ENCODE measurements at places on chromosomes 13 and 19. TPM values are rescaled to one million over a fixed set of nuclear protein-coding genes. Genes with fewer than 3 reads are reported as not detected.
A peak's percentile ranks its signal among the peaks of the same experiment; 100 is the strongest.

DNA sequence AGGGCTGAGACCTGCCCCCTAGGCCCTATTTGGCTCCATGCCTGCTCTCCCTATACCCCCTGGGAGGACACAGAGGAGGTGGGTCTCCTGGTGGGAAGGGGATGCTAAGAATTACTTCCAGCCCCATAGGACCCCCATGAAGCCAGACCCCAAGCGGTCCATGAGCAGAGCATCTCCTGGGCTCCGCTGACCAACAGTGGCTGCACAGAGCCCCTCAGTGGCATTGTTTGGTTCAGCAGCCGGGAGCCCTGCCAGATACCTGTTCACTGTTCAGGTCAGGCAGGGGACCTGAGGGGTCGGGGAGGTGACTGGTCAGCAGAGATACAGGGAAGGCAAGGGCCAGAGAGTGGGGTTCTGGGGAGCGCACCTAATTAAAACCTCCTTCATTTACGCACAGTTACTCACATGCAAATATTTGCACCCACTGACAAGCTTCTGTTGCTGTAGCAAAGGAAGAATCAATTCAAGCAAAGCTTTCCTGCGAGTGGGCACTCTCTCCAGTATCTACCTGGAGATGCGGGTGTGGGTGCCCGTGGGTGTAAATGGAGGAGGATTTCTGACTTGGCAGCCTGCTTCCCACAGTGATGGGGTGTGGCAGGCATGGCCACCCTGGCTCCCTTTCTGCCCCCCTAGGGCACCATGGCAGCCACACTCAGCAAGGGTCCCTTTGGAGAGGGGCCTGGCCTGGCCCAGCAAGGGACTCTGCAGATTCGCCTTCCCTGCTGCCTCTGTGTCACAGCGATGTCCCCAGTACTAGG, 83.5 kb downstream of the CHST8 start:
- H3K27ac ChIP-seq, result no peak overlapping the region
- H3K4me1 ChIP-seq, result no peaks in the 10 kb centered on the region
- no peak for DNase-seq
- H3K4me3 ChIP-seq, result no peak overlapping the region
- no peaks in the 10 kb centered on the region for H3K36me3 ChIP-seq
- no peaks in the 10 kb centered on the region for H3K27me3 ChIP-seq

KLK7 gene
- not detected for total RNA-seq

GRCh38 chr19:18610245-18610555, 2.5 kb upstream of the TMEM59L start:
- DNase-seq, result no peak
- no peaks in the 10 kb centered on the region for H3K27me3 ChIP-seq
- peak overlapping the region; percentile 65 for H3K27ac ChIP-seq
- H3K4me3 ChIP-seq, result peak overlapping the region; percentile 11
- H3K4me1 ChIP-seq, result peaks cover 51% of the 10 kb centered on the region
- no peaks in the 10 kb centered on the region for H3K36me3 ChIP-seq

DNA sequence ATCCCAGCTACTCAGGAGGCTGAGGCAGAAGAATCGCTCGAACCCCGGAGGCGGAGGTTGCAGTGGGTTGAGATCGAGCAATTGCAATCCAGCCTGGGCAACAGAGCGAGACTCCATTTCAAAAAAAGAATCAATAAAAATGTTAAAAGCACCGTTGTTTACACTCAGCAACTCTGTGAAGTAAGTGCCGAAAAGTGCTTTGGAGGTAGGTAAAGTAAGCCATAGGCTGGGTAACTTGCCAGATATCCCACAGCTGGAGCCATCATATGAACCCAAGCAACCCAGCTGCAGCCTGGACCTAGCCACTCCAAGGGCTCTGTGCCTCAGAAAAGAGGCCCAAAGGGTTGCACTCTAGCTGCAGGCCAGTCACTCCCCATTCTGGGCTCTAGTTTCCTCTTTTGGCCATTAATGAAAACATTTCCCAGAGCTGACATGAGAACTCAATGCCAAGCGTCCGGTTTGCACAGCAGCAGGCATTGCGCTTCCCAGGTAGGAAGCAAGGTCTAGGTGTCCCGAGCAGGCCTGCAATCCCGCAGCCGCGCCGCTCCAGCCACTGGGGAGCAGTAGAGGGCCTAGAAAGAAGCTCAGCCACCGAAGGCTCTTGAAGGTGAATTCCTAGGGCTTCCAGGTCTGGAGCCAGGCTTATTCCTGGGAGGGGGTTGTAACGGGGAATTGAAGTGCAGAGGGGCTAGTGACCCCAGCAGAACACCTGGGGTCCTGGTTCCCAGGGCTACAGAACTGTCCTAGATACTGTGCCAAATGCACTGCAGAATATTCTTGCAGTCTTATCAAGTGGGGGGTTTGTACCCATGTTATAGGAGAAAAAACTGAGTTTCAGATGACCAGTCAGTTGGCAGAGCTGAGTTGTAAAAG, 4.1 kb upstream of the CD79A start:
- H3K27me3 ChIP-seq, result no peaks in the 10 kb centered on the region
- peak overlapping the region; percentile 56 for H3K27ac ChIP-seq
- DNase-seq, result peak; percentile 81
- H3K36me3 ChIP-seq, result peaks cover 50% of the 10 kb centered on the region
- peaks cover 27% of the 10 kb centered on the region for H3K4me1 ChIP-seq

GRCh38 chr13:19661126-19661525, 27.7 kb downstream of the MPHOSPH8 start:
- no peaks in the 10 kb centered on the region for H3K4me1 ChIP-seq
- H3K27me3 ChIP-seq, result no peaks in the 10 kb centered on the region
- no peak overlapping the region for H3K4me3 ChIP-seq

CTU1 gene
- 13.4 TPM for total RNA-seq

DNA sequence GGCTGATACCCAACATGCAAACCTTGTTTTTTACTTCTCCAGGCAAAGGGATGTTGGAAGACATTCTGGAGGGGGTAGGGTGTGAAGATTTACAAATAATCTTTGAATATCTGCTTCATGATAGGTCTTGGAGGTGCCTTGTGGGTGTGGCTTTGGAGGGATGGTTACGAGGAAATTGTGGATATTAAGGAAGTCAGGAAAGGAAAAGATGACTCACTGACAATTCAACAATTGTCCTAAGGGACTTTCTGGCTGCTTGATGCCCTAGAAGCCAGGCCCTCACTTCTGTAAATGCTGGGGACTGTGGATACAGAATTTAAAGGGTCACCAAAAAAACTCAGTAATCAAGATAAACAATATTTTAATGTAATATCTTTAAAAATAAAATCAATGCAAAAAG, 37.4 kb upstream of the ZNF527 start:
- no peak overlapping the region for H3K27ac ChIP-seq
- peak; percentile 26 for DNase-seq
- no peaks in the 10 kb centered on the region for H3K36me3 ChIP-seq
- H3K27me3 ChIP-seq, result no peaks in the 10 kb centered on the region
- H3K4me3 ChIP-seq, result no peak overlapping the region

- no peaks in the 10 kb centered on the region for H3K4me1 ChIP-seq
- H3K36me3 ChIP-seq, result no peaks in the 10 kb centered on the region
- H3K27me3 ChIP-seq, result no peaks in the 10 kb centered on the region
Observed at GRCh38 chr13:84823528-84823927, 941.3 kb upstream of the SLITRK1 start.

DNA sequence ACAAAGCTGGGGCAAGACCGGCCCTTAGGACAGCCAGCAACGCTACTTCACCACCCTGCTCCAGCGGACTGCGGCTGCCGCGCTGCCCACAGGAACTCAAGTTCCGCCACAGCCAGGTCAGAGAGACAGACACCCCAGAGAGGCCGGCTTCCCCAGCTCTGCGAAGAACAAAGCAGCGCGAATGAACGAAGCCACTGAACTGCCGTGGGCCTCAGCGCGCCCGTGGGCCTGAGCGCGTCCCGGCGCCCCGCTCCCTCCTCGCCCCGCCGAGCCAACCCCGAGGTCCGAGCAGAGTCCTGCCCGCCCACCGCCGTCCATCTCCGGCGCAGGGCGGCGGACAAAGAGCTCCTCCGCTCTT, 158.4 kb downstream of the RNF17 start:
- no peaks in the 10 kb centered on the region for H3K36me3 ChIP-seq
- H3K27ac ChIP-seq, result peak overlapping the region; percentile 76

- no peak overlapping the region for H3K27ac ChIP-seq
- no peak overlapping the region for H3K4me3 ChIP-seq
- no peaks in the 10 kb centered on the region for H3K4me1 ChIP-seq
- no peaks in the 10 kb centered on the region for H3K36me3 ChIP-seq
Observed at GRCh38 chr13:44266305-44266704, 107.3 kb upstream of the SERP2 start.

DNA sequence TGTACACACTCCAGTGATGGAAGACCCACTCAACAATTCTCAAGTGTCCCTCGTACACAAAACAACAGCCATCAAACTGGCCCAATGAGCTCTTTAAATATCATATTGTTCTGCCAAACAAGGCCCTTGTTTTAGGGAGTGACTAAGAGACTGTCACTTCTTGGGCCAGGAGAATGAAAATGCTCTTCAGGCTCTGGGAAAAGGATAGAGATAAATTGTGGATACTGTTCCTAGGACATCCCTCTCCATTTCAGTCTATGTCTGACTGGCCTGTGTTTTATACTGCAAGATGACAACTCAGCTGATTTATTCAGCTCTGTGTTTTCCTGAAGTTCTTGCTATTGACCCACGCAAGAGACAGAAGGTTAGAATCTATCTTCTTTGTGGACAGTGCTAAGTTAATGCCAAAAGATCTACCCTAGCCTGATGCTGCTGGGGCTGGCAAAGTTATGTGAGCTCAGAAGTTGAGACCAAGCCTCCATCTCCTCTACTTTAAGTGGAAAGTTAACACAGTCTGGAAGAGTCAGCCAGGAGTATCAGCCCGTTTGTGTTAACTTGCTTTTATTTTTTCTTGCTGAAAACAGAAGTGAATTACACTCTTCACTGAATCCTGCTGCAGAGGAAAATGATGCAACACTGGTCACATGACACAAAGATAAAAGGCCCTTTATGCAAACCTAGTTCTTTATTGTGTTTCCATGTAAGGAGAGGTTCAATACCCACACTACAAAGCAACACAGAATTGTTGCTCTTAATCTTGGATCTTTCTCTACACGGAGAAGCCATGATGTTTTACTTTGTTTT, 14.6 kb downstream of the FRY start:
- H3K4me3 ChIP-seq, result no peak overlapping the region
- peaks cover 14% of the 10 kb centered on the region for H3K4me1 ChIP-seq
- no peaks in the 10 kb centered on the region for H3K36me3 ChIP-seq
- peak; percentile 28 for DNase-seq

ACER1 gene
- not detected for total RNA-seq

- H3K36me3 ChIP-seq, result no peaks in the 10 kb centered on the region
- H3K4me1 ChIP-seq, result no peaks in the 10 kb centered on the region
- no peak overlapping the region for H3K27ac ChIP-seq
- no peak for DNase-seq
- no peaks in the 10 kb centered on the region for H3K27me3 ChIP-seq
Observed at GRCh38 chr13:47233734-47234133, 336.9 kb upstream of the HTR2A start.

TTC9B gene
- not detected for total RNA-seq

DNA sequence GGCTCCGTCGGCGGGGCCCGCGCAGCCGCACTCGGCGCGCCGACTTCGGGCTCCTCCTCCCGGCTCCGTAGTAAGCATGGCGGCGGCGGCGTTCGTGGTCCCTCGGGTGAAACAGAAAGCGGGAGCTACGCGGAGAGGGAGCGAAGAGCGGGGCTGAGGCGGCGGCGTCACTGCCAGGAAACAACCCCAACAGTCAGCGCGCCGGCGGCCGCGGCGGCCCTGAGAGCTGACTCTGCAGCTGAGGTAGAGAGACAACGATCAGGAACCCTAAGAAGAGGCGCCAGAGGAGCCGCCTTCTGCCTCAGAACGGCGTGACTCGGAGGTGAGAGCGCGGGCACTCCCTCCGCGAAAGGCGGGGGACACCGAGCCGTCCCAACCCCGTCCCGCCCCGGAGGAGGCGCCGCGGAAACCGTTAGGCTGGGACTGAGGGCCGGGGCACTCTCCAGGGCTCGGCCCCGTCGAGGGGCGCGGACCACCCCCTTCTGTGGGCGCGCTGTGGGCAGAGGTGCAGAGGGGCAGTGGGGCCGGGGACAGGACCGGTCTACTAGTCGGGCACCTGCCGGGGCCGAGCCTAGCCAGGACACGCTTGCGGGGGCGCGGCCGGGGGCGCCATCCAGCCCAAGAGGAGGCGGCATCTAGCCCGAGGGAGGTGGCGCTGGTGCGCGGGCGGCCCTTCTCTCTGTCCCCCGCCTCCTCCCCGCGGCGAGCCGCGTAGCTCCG, at the start of gene FNDC3A:
TSS of gene FNDC3A (plus strand) at position 57 of the 720 bp plus-strand sequence. CDS start 30,279 bp downstream, outside the sequence.
- peak within 1 kb of the TSS; percentile 96 for H3K27ac ChIP-seq
- H3K27me3 ChIP-seq, result no peaks in the 10 kb centered on the region
- peak; percentile 90 for DNase-seq
- no peaks in the 10 kb centered on the region for H3K36me3 ChIP-seq
- H3K4me1 ChIP-seq, result peaks cover 20% of the 10 kb centered on the region

DNA sequence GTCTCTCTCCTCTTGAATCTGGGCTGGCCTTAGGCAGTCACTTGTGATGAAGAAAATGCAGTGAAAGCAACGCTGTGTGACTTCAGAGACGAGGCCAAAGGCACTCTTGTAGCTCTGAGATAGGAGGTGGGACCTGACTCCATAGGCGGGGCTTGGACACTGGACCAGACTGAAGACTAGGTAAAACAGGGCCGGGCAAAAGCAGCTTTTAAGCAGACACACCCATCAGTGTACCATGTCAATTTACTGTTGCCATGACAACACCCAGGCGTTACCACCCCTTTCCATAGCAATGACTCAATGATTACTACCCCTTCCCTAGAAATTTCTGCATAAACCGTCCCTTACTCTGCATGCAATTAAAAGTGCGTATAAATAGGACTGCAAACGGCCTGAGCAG, 6.6 kb upstream of the EID2 start:
- H3K4me1 ChIP-seq, result peaks cover 10% of the 10 kb centered on the region
- no peak overlapping the region for H3K4me3 ChIP-seq
- H3K36me3 ChIP-seq, result no peaks in the 10 kb centered on the region

GRCh38 chr13:98892821-98893220, 85.0 kb downstream of the DOCK9 start:
- no peaks in the 10 kb centered on the region for H3K36me3 ChIP-seq
- peak overlapping the region; percentile 28 for H3K4me3 ChIP-seq
- H3K27ac ChIP-seq, result peak overlapping the region; percentile 39
- peak; percentile 85 for DNase-seq

TGFB1 gene
- 102 TPM for total RNA-seq

GRCh38 chr13:48401480-48401879, 11.4 kb downstream of the LPAR6 start:
- DNase-seq, result no peak
- H3K27me3 ChIP-seq, result no peaks in the 10 kb centered on the region
- no peaks in the 10 kb centered on the region for H3K36me3 ChIP-seq
- H3K27ac ChIP-seq, result peak overlapping the region; percentile 21

GRCh38 chr19:41330481-41330880, 20.5 kb downstream of the CCDC97 start:
- no peak overlapping the region for H3K27ac ChIP-seq
- peaks cover 14% of the 10 kb centered on the region for H3K4me1 ChIP-seq
- no peak overlapping the region for H3K4me3 ChIP-seq

MUC16 gene
- total RNA-seq, result not detected

HAUS8 gene
- total RNA-seq, result 68.1 TPM
